ENCODE measurements at places on chromosomes 6 and 20.

DNA sequence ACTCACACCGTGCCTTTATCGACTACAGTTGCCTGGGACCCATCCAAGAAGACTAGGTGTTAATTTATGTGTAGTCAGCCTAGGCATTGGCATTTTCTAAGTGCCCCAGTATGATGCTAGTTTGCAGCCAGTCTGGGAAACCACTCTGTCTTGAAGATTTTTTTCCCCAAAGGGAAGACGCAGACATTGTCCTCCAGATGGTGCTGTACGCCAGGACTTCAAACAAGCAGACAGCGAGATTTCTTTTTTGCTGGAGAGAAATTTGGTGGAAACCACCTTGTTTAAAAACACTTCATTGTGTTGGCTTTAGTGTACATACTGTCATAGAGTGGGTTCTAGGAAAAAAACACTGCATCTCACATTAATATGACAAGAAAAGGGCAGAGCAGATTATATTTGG lies 30.0 kb downstream of the ALDH5A1 start:
- peak; percentile 7 for DNase-seq

DNA sequence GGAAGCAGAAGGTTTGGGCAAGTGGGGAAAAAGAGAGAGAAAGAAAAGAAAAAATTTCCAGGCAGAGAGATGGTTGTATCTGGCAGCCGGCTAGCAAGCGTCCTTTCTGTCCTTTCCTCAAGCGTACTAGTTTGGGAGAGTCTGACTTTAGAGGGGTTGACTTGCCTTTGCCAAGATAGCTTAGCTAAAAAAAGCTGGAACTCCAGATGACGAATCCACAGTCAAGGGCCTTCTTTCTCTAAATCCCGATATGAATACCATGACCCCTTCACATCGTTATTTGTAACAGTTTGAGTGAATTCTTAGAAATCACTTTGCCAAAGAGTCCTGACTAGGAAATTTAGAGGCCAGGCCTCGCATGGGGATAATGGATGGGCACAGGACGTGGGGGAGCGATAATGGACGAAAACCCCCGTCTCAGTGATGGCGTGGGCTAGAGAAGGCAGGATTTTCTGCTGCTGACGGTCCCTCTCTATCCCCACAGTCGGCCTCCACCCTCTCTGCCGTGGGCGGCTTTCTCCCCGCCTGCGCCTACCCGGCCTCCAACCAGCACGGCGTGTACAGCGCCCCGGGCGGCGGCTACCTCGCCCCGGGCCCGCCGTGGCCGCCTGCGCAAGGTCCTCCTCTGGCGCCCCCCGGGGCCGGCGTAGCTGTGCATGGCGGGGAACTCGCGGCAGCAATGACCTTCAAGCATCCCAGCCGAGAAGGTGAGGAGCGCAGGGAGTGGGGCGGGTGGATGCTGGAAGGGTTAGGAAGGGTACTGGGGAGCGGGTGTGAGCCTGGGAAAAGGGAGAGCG lies 3.5 kb downstream of the PAX1 start:
- DNase-seq: no peak

DNA sequence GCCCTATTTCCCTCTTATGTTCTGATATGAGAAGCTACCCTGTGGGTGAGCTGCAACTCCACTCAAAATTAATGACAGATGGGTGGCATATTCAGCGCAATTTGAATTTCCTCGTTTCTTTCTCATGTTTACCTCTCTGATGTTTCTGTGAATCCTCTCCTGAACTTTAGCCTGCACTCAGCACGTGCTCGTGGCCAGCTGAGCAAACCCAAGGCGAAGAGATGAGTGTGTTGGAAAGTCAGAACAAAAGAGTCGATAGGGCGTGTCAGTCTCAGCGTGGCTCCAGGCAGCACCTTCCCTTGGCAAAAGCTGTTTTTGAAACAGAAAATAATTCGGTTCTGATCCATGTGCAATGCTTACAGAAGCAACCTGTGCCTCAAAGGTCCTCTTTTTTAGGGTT lies 226.1 kb upstream of the GMDS start:
- DNase-seq: no peak

- DNase-seq: no peak
Measured at GRCh38 chr6:149929422-149929821, 6.5 kb upstream of the RAET1G start.

GRCh38 chr6:5107341-5107740 lies 22.2 kb downstream of the PPP1R3G start:
- DNase-seq: no peak

GRCh38 chr20:59461526-59461925 lies 142.8 kb upstream of the PHACTR3 start:
- no peak for DNase-seq

- DNase-seq: no peak
Measured at GRCh38 chr6:119037941-119038623, 40.4 kb downstream of the FAM184A start.

DNA sequence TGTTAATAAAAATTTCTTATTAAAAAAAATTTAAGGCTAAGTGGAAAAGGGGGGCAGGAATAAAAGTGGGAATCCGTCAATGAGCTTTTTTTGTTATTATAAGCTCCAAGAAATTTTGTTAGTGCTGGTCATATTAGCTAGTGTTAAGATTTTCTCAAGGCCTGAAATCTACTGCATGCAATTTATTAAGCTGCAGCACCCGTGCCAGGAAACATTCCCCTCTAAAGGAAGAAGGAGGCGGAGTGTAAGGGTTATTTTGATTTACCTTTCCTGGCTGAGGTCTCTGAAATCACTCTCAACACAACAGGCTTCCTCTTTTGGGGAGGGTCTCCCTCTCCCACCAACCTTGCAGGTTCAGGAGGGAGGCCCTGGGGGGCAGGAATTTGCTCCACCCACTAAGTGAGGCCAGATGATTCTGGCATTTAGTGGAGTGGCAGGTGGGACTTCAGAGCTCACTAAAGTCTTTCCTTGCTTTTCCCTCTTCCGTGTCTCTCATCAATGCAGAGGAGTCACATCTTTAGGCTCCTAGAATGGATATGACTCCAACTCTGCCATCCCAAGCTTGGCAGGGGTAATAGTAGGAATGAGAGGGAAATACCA lies 168.8 kb downstream of the BCAS1 start:
- DNase-seq: no peak

GRCh38 chr20:34925981-34926380 lies 29.6 kb downstream of the GSS start:
- no peak for DNase-seq

- no peak for DNase-seq
Measured at GRCh38 chr20:24962182-24962492, 13.1 kb downstream of the CST7 start.

- no peak for DNase-seq
Measured at GRCh38 chr6:45927421-45928320, 88.0 kb downstream of the CLIC5 start.

GRCh38 chr6:160005861-160006540 lies 37.1 kb downstream of the IGF2R start:
- DNase-seq: no peak

- DNase-seq: no peak
Measured at GRCh38 chr6:149061930-149062329, 255.6 kb upstream of the TAB2 start.

- DNase-seq: no peak
Measured at GRCh38 chr6:18513253-18513798, 126.2 kb downstream of the RNF144B start.

- DNase-seq: no peak
Measured at GRCh38 chr6:118764766-118765165, 113.4 kb upstream of the CEP85L start.

- DNase-seq: peak; percentile 21
Measured at GRCh38 chr6:45843848-45844521, 171.7 kb downstream of the CLIC5 start.

DNA sequence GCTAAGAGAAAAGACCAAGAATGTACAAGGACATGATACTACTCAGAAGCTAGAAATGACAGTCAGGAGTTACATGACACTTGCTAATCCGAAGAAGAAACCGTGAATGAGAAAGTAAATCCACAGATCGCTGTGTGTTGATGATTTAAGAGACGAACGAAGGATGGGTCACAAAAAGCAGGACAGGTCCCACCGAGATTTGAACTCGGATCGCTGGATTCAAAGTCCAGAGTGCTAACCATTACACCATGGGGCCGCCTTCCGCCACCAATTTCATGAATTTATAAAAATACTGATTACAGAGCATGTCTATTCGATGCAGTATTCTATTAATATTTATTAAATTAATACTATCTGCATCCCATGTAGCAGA lies 54.0 kb upstream of the BTN3A2 start:
- DNase-seq: no peak

DNA sequence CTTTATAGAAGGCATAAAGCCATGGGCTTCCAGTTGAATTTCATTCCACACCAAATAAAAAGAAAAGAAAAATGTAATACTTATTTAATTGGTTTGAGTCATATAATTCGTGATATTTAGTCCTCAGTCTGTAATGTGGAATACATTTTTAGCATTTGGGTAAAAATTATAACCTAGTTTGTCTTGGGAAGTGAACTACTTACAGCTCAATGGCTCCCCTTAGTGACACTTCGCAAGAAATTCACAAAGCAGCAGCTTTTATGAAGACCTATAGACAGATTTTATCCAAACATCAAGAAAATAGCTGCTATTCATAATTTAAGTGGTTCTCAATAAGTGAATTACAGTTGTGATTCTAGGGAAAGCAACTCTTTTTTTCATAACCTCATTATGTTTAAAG lies 72.1 kb downstream of the RSPO3 start:
- no peak for DNase-seq

- no peak for DNase-seq
Measured at GRCh38 chr20:62378215-62378614, 8.7 kb upstream of the RPS21 start.

DNA sequence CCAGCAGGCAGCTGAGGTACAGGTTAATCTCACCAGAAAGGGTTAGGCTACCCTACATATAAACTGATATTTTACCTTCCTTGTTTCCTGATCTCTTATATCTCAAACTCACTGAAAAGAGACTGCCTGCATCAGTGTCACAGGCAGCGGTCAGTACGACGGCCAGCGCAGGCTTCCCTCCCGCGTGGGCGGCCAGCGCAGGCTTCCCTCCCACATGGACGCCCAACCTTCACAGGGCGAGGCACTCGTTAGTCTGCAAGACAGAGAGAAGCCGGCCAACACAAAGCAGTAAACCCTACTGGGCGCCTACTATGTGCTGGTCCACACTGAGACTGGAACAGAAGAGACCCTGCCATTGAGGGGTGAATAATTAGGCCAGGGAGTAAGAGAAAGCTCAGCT lies 33.0 kb downstream of the TTI1 start:
- no peak for DNase-seq

GRCh38 chr6:33815854-33816253 lies 12.1 kb upstream of the MLN start:
- DNase-seq: no peak

DNA sequence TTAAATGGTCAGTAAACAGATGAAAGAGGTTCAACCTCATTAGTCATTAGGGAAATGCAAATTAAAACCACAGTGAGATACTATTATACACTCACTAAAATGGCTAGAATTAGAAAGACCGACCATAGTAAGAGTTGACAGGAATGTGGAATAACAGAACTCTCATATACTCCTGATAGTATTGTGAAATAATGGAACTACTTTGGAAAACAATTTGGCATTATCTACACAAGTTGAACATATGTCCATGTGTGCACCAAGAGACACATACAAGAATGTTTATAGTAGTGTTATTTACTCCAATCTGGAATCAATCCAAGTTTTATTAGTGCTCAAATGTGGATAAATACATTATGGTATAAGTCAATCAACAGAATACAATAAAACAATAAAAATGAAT lies 59.6 kb downstream of the AK9 start:
- no peak for DNase-seq

DNA sequence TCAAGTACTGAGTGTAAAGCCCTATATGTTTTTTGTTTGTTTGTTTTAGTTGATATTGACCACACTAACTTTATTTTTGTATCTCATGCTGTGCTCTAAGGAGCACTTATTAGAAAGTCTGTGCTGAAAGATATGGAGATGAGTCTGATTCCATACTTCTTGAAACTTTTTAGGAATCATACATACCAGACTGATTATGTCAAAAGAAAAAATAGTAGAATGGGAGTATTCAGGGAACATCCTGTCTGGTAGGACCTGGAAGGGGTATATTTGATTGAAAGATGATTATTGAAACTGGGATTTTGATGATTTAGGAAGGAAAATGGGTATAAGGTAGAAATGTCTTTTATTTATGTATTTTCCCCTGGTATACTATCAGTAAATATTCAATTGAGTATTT lies 111.4 kb downstream of the QKI start:
- DNase-seq: no peak

DNA sequence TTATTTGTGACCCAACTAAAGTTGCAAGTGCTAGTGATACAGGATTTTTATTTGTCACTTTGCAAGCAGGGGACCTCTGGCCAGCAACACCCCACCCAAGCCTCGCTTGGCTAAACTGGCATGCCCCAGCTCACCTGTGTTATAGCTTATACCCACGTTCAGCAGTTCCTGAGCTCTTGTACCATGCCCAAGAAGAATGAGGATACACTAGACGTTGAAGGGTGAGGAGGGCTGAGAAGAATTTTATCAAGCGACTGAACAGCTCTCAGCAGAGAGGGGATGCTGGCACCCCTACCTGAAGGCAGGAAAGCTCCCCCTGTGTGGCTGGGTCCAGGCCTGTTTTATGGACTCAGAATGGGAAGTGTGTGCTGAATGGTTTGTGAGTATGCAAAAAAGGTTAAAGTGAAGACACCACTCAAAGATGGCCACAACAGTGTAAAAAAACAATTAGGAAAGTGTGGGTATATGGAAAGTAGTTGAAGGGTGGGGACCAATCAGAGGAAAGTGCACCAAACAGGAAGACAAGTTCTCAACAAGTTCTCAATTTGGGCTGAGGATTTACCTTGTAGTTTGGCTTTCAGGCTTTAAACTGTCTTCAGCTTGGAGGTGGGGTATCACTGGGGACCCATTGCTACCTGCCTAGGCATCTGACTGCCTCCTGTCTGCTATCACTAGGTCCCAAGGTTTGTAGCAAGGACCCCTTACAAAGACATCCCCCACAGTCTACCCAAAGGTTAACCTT lies 15.0 kb downstream of the BTN2A1 start:
- no peak for DNase-seq

DNA sequence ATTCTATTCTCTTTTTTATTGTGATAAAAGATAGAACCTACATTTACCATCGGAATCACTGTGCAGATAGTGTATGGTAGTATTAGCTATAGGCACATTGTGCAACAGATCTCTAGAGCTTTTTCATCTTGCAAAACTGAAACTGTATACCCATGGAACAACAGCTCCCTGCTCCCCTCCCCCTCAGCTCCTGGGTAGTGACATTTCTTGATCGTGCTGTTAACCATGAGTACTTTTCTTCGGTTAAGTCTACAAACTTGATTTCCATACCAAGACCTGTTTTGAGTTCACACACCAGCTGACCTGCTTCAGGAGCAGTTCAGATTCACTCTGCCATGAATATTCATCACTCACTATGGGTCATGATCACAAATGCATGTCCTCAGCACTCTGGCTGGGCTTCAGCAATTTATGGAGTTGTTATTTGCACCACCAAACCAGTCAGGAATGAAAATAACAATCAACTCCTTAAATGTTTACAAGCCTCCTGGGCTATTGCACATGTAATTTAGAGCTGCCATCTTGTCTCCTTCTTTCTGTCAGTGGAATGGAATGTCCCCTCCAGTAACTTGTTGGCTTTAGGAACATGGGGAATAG lies 32.8 kb downstream of the PRDM1 start:
- DNase-seq: no peak

- no peak for DNase-seq
Measured at GRCh38 chr6:156359912-156360311, 417.3 kb upstream of the ARID1B start.

GRCh38 chr20:2163312-2163711 lies 61.7 kb downstream of the STK35 start:
- no peak for DNase-seq

- peak; percentile 26 for DNase-seq
Measured at GRCh38 chr6:145199961-145200360, 535.4 kb downstream of the EPM2A start.

GRCh38 chr20:36845288-36845971 lies 30.5 kb upstream of the TLDC2 start:
- no peak for DNase-seq

Data from AG04449 (cell line).